ENCODE measurements at places on chromosomes 13 and 19.
A peak's percentile ranks its signal among the peaks of the same experiment; 100 is the strongest.

DNA sequence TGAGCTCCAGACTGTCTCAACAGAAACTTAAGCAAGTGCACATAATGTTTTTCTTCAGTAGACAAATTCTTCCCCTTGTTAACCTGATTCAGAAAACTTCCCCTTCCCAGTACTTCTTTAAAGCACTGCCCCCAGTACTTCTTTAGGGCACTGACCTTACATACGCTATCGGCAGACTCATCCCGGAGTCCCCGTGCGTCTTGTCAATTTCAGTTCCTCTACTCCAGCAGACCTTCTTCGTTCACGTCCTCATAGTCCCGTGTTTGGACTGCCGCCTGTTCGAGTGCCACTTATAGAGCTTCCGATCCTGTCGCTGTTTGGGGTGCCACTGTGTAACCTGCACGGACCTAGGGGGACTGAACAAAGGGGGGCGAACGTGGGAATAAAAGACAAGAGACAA is 29.0 kb downstream of the ZNF627 start:
- no peak for DNase-seq

DNA sequence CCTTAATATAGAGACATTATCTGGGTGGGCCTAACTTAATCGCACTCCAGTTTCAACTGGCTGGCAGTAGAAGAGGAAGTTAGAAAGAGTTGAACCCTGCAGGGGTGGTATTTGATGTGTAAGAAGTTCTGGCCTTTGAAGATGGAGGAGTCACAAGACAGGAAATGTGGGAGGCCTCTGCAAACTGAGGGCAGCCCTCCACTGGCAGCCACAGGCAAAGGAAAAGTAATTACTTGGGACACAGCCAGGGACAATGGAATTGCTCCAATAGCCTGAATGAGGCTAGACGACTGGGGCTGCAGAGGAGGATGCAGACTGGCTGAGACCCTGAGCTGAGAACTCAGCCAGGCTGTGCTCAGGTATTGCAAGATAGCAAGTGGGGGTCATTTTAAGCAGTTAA is 703.3 kb upstream of the ARGLU1 start:
- DNase-seq, result no peak

- no peak for DNase-seq
Observed at GRCh38 chr13:94182185-94182761, 297.2 kb downstream of the DCT start.

- no peak for DNase-seq
Observed at GRCh38 chr19:50667759-50668231, 18.6 kb downstream of the C19orf81 start.

DNA sequence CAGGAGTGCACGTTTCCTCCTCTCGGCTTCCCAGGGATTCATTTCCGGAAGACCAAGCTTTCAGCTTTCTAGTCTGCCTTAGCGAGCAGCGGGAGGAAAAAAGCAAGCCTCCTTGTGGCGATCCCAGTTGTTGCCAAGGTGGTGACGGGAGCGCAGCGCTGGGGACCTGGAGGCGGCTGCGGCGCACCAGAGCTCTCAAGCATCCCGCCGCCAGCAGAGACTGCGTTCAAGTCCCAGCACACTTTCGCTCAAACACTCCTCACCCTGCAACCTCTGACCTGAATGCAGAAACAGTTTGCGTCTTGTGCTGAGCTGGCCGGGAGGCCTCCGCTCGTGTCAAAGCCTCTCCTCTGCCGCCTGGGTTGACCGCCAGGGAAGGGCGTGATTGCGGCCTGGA is 4.9 kb downstream of the GSX1 start:
- DNase-seq, result no peak

DNA sequence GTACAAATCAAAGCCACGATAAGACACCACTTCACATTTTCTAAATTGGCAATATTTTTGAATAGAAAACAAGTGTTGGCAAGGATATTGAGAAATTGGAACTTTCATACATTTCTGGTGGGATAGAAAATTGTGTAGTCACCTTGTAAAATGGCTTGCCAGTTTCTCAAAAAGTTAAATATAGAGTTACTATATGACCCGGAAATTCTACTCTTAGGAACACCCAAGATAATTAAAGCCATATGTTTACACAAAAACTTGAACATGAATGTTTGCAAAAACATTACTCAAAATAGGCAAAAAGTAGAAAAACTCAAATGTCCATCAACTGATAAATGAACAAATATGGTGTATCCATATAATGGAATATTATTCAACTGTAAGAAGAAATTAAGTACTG is 552.5 kb downstream of the TBC1D4 start:
- DNase-seq, result no peak

- no peak for DNase-seq
Observed at GRCh38 chr19:43332058-43332922, 21.2 kb upstream of the CD177 start.

DNA sequence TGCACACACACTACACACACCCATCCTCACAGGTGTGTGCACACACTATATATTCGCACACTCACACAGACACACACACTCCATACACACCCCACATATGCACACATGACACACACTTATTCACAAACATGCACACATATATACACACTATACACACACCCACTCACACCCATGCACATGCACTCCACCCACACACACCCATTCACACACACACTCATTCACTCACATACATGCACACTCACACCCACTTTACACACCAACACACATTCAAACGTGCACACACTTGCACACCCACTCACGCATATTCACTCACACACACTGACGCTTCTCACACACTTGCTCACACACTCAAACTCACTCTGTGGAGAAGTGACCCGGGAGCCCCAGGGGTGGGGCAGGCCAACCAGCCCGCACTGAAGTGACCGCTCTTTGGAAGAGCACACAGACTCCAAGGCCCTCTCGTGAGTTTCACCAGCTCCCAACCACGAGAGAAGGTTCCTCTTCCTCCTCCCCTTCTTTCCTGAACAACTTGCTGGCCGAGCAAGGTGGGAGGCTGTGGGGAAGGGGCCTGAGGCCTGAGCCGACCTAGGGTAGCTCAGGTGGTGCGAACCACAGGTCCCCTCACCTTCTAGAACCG is 86.1 kb upstream of the TM9SF2 start:
- no peak for DNase-seq

DNA sequence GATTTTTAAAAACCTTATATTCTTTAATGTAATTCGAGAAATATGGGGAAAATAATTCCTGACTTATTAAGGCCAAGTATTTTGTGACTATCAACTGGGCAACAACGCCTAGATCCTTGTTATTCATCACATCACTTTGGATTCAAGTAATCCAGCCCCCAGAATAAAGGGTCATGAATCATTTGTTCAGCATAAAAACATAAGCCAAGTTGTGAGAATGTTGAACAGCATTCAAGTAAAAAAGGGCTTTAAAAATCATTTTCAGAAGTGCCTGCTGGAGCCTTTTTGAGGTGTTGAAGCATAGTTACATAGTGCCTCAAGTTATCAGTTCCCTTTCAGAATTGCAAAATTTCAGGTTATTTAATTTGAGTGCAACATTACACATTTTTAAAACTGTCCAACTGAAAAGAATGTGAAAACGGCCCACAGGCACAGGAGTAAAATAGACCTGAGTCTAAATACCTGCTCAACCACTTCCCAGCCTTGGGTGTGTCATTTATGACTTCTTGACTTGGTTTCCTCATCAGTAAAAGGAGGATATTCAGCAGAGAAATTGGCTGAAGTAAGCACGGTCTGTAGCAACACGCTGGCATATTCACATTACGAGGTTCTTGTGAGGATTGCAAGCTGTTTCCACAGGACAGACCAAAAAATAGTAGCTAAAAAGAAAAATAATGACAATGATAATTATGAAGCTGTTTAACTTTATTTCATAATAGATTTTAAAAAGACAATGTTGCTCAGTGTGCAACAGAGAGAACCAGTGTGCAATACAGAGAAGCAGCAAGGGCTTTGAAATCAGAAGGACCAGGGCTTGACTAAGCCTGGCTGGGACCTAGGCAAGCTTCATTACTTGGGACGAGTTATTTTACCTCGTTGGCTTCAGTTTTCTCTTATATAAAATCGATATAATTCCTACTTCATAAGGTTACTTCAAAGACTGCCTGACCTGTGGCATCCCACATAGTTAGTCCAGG is 56.6 kb downstream of the MBNL2 start:
- DNase-seq, result no peak

DNA sequence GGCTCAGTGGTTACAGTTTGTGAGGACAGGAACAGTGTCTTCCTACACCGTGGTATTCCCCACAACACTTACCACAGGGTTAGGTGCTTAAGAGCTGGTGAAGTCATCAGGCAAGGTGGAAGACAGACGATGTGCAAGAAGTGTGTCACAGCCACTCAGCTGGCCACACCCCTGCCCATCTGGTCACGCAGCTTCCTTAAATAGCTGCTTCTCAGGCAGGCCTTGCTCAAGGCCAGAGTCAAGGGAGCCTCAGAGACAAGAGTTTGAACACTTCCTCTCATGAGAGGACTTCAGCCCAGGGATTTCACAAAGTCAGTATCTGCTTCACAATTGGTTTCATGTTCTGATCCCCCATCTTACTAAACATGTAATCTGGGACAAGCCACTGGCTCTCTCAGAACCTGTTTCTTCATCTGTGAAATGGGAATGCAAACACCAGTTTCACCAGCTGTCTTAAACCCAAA is 80.3 kb upstream of the FRY start:
- DNase-seq, result peak; percentile 20

DNA sequence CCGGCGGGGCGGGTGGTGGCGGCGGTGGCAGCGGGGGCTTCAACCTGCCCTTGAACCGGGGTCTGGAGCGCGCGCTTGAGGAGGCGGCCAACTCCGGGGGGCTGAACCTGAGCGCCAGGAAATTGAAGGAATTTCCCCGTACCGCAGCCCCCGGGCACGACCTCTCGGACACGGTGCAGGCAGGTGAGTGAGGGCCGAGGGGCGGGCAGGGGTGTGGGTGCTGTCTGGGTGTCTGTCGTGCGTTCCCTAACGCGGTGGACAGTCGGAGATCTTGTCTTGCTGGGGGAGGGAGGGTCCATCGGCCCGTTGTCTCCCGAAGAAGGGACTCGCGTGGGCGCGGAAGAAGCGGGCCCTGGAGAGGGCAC is 533 bp downstream of the LRCH1 start:
- no peak for DNase-seq

DNA sequence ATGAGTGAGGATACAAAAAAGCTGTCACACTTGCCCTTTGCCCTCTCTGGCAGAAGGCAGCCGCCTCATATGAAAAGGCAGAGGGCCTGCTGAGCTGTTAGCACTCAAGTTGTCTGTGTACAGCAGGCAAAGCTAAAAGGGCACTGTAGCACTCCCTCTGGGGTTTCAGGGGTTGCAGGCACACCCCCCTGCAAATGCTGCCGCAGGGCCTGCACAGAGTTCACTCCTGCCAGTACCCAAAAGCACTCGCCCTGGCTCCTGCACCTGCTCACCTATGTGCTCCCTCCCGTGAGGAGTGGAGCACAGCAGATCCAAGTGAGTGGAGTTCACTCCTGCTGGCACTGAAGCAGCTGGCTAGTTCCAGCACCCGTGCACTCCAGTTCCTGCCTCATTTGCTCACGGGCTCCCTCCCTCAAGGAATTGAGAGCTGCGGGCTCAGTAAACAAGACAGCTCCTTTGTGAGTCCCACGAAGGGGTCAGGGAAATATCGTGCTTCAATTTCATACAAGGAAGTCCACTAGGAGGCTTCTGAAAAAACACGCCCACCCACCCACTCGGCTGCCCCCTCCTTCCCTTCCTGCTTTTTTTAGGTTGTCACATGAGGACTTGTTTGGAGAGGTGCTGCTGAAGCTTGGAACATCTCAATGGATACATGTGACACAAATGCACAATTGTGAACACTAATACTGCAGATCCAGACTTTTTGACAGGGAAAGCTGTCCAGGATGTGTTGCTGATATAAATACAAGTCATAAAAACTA is 9.9 kb upstream of the RCBTB2 start:
- no peak for DNase-seq

DNA sequence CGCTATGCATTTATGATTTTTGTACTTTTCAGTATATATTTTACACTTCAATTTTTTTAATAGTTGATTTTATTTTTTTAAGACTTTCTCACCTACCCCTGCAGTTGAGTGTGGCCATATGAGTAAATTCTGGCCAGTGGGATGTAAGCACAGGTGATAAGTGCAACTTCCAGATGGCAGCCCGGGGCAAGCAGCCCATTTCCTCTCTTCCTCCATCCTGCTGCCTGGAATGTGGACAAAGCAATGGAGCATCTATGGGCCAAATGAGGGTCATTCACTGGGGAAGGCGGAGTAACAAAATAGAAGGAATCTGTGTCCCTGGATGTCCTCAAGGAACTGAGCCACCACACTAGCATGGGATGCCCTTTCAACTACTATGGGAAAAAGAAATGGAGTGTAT is 12.3 kb downstream of the RFXAP start:
- no peak for DNase-seq

GRCh38 chr13:27793507-27794367 is 1.5 kb downstream of the GSX1 start:
- no peak for DNase-seq

- DNase-seq, result no peak
Observed at GRCh38 chr13:35784286-35784951, 307.9 kb upstream of the MAB21L1 start.

- DNase-seq, result no peak
Observed at GRCh38 chr19:23310729-23311211, 60.6 kb upstream of the ZNF724 start.

DNA sequence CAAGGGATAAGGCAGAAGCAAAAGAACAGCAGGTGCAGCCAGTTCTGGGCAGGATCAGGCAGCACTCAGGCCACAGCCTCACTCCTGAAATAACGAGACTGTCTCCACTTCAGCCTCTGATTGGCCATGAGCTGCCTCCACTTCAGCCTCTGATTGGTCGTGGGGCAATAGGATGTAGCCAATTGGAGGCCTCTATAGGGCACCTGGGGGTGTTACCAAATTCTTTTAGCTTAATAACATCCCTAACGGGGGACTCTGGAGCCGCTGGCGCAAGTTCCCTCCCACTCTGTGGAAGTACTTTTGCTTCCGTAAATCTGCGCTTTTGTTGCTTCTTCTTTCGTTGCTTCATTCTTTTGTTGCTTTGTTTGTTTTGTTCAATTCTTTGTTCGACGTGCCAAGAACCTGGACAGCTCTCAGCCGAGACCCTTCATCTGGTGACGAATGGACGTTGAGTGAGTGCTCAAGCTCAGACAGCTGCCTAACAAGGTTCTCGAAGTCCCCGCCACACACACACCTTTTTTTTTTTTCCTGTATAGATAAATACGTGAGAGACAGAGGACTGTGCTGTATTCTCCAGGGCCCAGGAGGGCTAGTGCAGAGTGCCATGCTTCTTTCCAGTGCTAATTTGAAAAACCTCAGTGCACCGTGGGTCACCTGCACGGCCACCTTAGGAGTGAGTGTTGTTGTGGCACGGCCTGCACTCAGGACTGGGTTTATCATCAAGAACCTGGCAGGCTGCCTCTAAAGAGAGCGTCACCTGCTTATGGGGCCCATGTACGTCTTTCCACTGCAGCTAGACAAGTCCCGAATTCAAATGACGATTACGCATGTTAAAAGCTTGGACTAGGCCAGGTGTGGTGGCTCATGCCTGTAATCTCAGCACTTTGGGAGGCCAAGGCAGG is 32.0 kb upstream of the TUBGCP3 start:
- no peak for DNase-seq
